ENCODE measurements at places on chromosomes 13 and 19.
A peak's percentile ranks its signal among the peaks of the same experiment; 100 is the strongest.

- no peak for DNase-seq
- no peaks in the 10 kb centered on the region for H3K36me3 ChIP-seq
- H3K27me3 ChIP-seq = no peaks in the 10 kb centered on the region
- no peak overlapping the region for H3K4me3 ChIP-seq
Measured at GRCh38 chr13:43991773-43992201, 112.1 kb downstream of the LACC1 start.

GRCh38 chr13:93320942-93321341 is 94.3 kb downstream of the GPC6 start:
- H3K27me3 ChIP-seq = no peaks in the 10 kb centered on the region
- no peak overlapping the region for H3K27ac ChIP-seq
- H3K4me3 ChIP-seq = no peak overlapping the region
- DNase-seq = no peak
- peaks cover 17% of the 10 kb centered on the region for H3K4me1 ChIP-seq
- no peaks in the 10 kb centered on the region for H3K36me3 ChIP-seq

GRCh38 chr19:35555301-35556005 is 8.0 kb downstream of the ATP4A start:
- peaks cover 49% of the 10 kb centered on the region for H3K27me3 ChIP-seq
- H3K4me3 ChIP-seq = no peak overlapping the region
- no peak overlapping the region for H3K27ac ChIP-seq
- DNase-seq = peak; percentile 75

DNA sequence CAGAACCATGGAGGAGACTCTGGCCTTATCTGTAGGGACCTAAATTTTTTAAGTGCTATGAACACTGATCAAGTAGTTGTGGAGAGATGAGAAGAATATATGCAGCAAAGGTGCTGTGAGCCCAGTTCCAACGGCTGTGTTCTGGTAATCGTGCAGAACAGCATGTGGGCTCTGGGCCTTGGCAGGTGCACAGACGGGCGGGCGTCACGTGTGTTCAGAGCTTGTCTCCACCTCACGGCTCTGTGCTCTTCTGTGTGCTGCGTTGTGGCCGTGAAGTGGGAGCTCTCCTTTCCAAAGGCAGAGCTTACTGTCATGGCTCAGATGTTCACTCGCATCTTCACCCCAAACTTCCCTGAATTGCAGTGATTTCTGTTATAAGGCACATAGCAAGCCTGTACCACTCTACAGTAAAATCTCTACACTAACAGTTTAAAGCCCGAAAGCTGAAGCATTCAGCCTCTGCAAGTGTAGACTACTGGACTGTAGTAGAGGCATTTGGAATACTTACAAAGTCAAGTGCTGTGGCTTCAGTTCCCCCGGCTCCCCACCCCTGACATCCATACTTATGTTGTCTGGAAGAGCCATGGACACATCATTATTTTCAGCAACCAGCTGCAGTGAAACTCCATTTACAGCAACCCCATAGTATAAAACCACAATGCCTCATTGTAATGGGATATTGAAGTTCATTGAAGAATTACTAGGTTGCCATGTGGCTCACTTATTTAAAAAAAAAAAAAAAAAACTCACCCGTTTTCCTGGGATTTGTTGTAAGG is 27.5 kb upstream of the TEX29 start:
- no peaks in the 10 kb centered on the region for H3K27me3 ChIP-seq
- no peak overlapping the region for H3K27ac ChIP-seq
- peaks cover 7% of the 10 kb centered on the region for H3K4me1 ChIP-seq

- H3K36me3 ChIP-seq = no peaks in the 10 kb centered on the region
- H3K4me3 ChIP-seq = no peak overlapping the region
- no peak overlapping the region for H3K27ac ChIP-seq
- H3K27me3 ChIP-seq = no peaks in the 10 kb centered on the region
- H3K4me1 ChIP-seq = peaks cover 76% of the 10 kb centered on the region
- DNase-seq = no peak
Measured at GRCh38 chr13:110134801-110135200, 172.2 kb downstream of the COL4A1 start.

DNA sequence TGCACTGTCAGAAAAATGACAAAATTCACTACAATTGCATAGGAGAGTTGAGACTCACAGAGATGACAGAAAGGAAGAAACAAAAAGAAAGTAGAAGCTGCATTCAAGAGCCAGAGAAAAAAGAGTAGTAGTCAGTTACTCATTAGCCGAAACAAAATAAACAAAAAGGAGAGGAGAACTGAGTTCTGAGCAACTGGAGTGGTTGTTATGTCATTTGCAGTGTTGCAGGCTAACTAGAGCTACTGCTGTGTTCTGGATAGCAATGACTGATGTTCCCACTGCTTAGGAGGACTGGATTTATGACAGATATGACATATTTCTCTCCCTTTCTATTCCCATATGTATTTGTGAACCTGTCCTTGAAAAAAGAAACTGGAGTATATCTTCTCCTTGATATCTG is 482.6 kb downstream of the RFC3 start:
- no peaks in the 10 kb centered on the region for H3K27me3 ChIP-seq
- H3K4me1 ChIP-seq = no peaks in the 10 kb centered on the region
- no peak for DNase-seq
- no peak overlapping the region for H3K27ac ChIP-seq

DNA sequence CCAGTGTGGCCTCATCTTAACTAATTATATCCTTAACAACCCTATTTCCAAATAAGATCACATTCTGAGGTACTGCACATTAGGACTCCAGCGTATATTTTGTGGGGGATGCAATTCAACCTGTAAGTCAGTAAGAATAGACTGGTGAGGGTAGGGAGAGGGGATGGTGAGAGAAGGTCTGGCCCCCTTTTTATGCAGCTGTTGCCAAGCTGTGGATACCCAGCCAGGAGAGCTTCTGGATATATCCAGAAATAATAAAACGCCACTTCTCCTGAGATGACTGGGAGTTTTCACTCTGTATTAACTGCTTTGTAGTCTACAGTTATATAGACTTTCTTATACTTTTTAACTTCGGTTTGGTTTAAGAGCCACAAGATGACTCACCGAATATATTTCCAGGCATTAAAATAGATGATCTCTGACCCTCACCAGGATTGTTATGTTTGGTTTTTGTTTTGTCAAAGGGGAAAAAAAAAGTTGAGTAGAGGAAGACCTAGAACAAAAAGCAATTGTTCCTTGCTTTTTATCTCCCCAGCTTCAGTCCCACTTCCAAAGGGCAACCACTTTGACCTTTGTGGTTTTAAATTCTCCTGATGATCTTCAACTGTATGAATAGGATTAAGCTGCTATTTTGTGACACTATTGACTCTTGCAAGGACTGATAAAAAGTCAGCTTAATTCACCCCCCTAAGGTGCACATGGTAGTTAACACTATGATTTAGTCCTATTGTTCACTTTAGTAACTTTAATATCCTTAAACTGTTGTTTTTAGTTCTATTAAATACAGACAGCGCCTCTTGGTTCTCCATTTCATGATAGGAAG is 3.1 kb upstream of the NEK3 start:
- no peak overlapping the region for H3K4me3 ChIP-seq
- peaks cover 26% of the 10 kb centered on the region for H3K27me3 ChIP-seq
- no peaks in the 10 kb centered on the region for H3K36me3 ChIP-seq
- peaks cover 22% of the 10 kb centered on the region for H3K4me1 ChIP-seq
- H3K27ac ChIP-seq = no peak overlapping the region

- H3K27ac ChIP-seq = no peak overlapping the region
- H3K4me1 ChIP-seq = no peaks in the 10 kb centered on the region
- no peak for DNase-seq
- H3K36me3 ChIP-seq = no peaks in the 10 kb centered on the region
- H3K4me3 ChIP-seq = no peak overlapping the region
Measured at GRCh38 chr13:76696370-76696769, 189.8 kb downstream of the KCTD12 start.

DNA sequence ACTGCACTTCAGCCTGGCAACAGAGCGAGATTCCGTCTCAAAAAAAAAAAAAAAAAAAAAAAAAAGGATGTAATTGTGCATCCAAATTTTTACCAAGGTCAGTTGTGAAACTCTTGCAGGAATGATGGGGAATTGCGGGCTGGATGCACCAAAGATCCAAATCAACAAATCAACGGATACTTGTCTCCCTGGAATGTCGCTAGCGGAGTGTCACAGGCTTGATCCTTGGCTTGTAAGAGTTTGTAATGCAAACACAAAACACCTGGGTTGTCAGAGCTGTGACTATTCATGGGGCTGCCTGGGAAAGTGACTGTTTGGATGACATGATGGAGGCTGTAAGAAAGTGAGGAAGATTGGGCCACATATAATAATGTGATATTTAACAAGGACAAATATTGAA is 4.2 kb downstream of the KANK3 start:
- peaks cover 92% of the 10 kb centered on the region for H3K27me3 ChIP-seq
- peaks cover under 1% of the 10 kb centered on the region for H3K4me1 ChIP-seq
- no peak overlapping the region for H3K4me3 ChIP-seq
- H3K27ac ChIP-seq = no peak overlapping the region
- no peak for DNase-seq

- H3K27me3 ChIP-seq = no peaks in the 10 kb centered on the region
- H3K4me1 ChIP-seq = no peaks in the 10 kb centered on the region
- H3K36me3 ChIP-seq = no peaks in the 10 kb centered on the region
- no peak for DNase-seq
- no peak overlapping the region for H3K27ac ChIP-seq
- H3K4me3 ChIP-seq = no peak overlapping the region
Measured at GRCh38 chr19:51668216-51668615, 21.6 kb upstream of the SIGLEC14 start.

GRCh38 chr19:54209058-54209810 is 8.6 kb downstream of the RPS9 start:
- H3K27ac ChIP-seq = peak overlapping the region; percentile 53
- no peaks in the 10 kb centered on the region for H3K27me3 ChIP-seq
- no peak for DNase-seq
- H3K36me3 ChIP-seq = no peaks in the 10 kb centered on the region
- peaks cover 6% of the 10 kb centered on the region for H3K4me1 ChIP-seq
- H3K4me3 ChIP-seq = no peak overlapping the region

- no peak overlapping the region for H3K4me3 ChIP-seq
- DNase-seq = no peak
- H3K36me3 ChIP-seq = no peaks in the 10 kb centered on the region
- H3K27ac ChIP-seq = no peak overlapping the region
Measured at GRCh38 chr19:16024266-16025107, 51.8 kb upstream of the TPM4 start.

GRCh38 chr19:16089010-16089846 is 12.9 kb downstream of the TPM4 start:
- H3K4me1 ChIP-seq = no peaks in the 10 kb centered on the region
- H3K4me3 ChIP-seq = no peak overlapping the region
- H3K27ac ChIP-seq = no peak overlapping the region
- no peaks in the 10 kb centered on the region for H3K27me3 ChIP-seq
- peaks cover 7% of the 10 kb centered on the region for H3K36me3 ChIP-seq
- DNase-seq = no peak

DNA sequence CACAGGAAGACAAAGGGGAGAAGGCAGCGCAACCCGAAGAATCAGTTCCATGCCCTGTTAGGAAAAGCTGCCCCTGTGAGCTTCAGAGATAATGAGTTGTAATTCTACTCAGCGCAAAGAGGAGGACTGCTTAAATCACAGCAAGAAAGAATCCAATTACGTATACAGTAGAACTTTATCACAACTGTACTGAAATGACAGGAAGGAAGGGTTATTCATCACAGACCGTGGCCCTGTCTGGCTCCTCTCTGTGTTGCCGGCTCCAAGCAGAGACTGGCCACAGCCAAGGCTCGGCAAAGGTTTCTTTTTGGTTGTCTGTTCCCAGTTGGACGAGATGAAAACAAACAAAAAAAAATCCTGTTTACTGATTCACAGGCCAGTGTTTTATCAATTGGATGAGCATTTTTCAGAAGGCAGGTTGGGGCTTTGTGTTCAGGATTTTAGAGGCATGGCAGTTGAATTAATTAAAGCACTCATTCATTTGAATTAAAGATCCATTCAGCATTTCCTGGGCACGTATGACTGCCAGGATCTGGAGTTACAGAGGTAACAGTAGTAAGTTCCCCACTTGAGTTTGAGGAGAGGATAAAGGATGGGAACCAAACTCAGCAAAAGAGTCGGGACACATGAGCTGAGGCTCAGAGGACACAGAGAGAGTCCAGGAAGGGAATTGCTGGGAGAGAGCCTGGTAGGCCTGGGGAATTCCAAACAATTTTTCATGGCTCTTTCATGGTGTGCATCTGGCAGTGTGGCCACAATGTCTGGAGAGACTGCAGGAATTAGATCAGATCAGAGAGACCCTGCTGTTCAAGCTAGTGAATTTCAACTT is 341.0 kb downstream of the DNAJC15 start:
- DNase-seq = peak; percentile 28
- no peak overlapping the region for H3K4me3 ChIP-seq

DNA sequence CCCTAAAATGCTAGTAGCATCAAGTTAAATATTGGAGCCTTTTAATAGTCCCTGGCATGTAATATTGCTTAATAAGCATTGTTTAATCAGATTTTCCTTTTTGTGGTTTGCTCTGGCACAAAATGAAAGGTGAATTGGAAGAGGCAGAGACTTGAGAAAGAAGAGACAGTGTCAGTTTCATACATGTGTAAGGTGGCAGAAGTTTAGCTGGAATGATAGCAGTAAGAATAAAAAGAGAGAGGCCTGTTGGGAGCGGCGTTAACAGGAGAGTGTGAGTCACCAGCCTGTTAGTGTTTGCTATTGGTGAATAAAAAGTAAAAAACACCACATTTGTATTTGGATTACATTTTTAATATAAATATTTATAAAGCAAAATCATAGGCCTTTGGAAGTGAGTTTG is 145.3 kb downstream of the PDS5B start:
- no peaks in the 10 kb centered on the region for H3K36me3 ChIP-seq
- H3K27me3 ChIP-seq = no peaks in the 10 kb centered on the region
- no peak overlapping the region for H3K4me3 ChIP-seq
- DNase-seq = no peak
- H3K4me1 ChIP-seq = peaks cover 23% of the 10 kb centered on the region
- no peak overlapping the region for H3K27ac ChIP-seq

GRCh38 chr13:101747039-101747438 is 294.6 kb downstream of the ITGBL1 start:
- H3K27ac ChIP-seq = no peak overlapping the region
- H3K27me3 ChIP-seq = no peaks in the 10 kb centered on the region
- H3K4me3 ChIP-seq = no peak overlapping the region
- H3K4me1 ChIP-seq = no peaks in the 10 kb centered on the region

DNA sequence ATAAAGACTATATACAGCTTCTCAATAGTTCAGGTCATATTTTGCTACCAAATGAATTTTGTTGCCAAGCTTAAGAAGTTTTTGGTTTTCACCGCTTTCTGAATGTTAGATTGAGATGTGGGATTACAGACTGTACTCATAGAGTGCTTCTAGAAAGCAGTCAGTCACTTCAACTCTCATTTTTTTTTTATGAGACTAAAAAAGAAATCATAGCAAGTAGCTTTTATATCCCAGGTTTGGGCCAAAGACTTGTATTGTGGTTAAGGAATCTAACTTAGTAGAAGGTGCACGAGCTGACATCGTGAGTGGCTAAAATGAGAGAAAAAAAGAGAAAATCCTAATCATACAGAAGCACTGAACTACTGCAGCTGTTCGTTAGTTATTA is 2.2 kb upstream of the USPL1 start:
- H3K36me3 ChIP-seq = no peaks in the 10 kb centered on the region
- peaks cover 26% of the 10 kb centered on the region for H3K4me1 ChIP-seq
- DNase-seq = no peak
- H3K4me3 ChIP-seq = peak overlapping the region; percentile 72

- peaks cover 9% of the 10 kb centered on the region for H3K4me1 ChIP-seq
- peaks cover 53% of the 10 kb centered on the region for H3K27me3 ChIP-seq
- H3K27ac ChIP-seq = no peak overlapping the region
- H3K36me3 ChIP-seq = no peaks in the 10 kb centered on the region
Measured at GRCh38 chr19:41352609-41353465, 885 bp downstream of the TGFB1 start.

- H3K27ac ChIP-seq = no peak overlapping the region
- no peak overlapping the region for H3K4me3 ChIP-seq
- H3K27me3 ChIP-seq = no peaks in the 10 kb centered on the region
- DNase-seq = no peak
- H3K36me3 ChIP-seq = no peaks in the 10 kb centered on the region
Measured at GRCh38 chr19:14383661-14384555, 2.7 kb downstream of the ADGRE5 start.

Data from neural progenitor cell (in vitro differentiated cells).